ENCODE measurements at places on chromosomes 12 and 14.

DNA sequence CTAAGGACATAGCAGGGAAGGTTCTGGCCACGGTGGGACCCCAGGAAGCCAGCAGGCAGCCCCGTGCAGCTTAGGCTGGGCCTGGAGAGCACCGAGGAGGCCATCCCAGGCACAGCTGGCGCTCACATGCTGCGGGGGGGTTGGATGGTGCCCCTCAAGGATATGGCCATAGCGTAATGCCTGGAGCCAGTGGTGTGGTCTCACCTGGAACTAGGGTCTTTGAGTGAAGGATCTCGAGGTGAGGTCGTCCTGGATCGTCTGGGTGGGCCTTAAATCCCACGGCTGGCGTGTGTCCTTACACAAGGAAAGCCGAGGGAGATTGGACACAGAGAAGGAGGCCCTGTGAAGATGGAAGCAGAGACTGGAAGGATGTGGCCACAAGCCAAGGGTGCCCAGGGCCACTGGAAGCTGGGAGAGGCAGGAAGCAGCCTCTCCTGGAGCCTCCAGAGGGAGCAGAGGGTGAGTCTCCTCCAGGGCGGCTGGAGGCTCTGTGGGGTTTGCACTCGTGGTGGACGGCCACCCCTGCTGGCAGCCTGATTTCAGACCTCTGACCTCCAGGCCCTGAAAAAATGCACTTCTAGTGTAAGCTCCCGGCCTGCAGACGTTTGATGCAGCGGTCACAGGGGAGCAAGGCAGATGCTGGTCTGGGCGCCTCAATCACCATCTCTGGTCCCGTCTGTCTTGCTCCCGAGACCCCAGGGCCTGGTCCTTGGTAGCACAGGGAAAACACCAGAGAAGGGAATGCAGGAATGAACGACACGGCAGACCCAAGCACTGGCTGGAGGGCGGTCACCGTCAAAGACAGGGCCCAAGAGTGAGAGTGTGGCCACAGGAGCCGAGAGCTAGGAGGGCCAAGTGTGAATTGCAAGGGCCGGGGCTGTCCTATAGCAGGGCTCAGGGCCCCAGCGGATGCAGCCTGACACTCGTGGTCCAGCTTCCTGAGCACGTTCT lies 218.6 kb downstream of the KIF26A start:
- no peak for DNase-seq

GRCh38 chr14:102761206-102761605 lies 16.0 kb upstream of the TRAF3 start:
- DNase-seq, result no peak

- DNase-seq, result no peak
These were observed 122.4 kb downstream of the SLC25A47 start for GRCh38 chr14:100445436-100446088.

GRCh38 chr14:90608929-90609341 lies 207.3 kb downstream of the TTC7B start:
- no peak for DNase-seq

DNA sequence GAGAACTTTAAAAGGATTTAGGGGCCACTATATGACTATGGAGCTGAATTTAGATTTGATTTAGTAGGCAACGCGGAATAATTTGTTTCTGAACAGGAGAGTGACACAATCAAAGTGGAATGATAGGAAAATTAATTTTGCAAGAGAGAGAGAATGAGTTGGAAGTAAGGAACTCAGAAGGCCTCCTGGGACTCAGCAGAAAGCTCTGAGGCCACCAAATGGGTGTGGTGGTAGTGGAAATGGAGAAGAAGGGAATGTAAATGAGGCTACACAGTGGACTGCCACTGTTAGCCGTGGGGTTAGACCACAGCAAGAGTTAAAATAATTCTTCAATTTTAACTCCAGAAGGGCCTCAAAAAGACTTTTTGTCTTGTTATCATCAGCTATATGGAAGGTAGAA lies 102.7 kb downstream of the LRRK2 start:
- DNase-seq, result no peak
